Stimulated activated CD8-positive, alpha-beta memory T cell treated with anti-CD3 and anti-CD28 coated beads, Interleukin-12 subunit alpha, Interleukin-12 subunit beta, amount 100 ng/mL, for 1 hour (primary cell): ENCODE measurements at places on chromosomes 16 and 17.

GRCh38 chr16:64250866-64251265 is 871.0 kb downstream of the CDH11 start:
- no peak for DNase-seq

DNA sequence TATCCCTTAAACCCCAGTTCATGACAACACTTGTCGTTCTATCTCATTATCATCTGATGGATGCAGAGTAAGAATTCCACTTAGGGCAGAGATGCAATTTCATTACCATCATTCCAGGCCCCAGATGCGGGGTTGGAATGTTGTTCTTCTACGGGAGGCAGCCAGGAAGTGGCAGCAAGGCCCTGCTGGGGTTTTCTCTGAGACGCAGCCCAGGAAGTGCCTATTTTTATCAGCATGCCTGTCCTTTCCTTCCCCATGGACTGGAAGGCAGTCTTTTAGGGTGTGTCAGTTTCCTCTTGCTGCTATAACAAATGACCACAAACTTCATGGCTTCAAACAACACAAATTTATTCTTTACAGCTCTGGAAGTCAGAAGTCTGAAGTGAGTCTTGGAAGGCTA is 246.6 kb upstream of the DYNLRB2 start:
- DNase-seq, result no peak

- DNase-seq, result no peak
Observed at GRCh38 chr16:80092681-80093080, 448.1 kb upstream of the DYNLRB2 start.

- no peak for DNase-seq
Observed at GRCh38 chr17:45366049-45366448, 49.2 kb upstream of the MAP3K14 start.

DNA sequence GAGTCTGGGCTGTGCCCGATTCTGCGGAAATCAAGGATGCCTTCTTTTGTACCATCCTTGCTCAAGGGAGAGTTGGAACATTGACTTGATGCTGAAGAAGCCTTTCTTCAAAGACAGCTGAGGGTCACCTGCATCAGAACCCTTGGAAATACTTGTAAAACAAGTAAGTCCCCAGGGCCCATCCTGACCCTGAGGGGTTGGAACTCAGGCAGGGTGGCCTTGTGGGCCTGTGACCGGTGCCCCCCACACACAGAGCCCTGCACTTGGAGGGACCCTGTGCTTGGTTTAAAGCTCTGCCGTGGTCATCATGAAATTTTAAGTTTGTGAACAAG is 56.9 kb downstream of the WIPI1 start:
- no peak for DNase-seq

DNA sequence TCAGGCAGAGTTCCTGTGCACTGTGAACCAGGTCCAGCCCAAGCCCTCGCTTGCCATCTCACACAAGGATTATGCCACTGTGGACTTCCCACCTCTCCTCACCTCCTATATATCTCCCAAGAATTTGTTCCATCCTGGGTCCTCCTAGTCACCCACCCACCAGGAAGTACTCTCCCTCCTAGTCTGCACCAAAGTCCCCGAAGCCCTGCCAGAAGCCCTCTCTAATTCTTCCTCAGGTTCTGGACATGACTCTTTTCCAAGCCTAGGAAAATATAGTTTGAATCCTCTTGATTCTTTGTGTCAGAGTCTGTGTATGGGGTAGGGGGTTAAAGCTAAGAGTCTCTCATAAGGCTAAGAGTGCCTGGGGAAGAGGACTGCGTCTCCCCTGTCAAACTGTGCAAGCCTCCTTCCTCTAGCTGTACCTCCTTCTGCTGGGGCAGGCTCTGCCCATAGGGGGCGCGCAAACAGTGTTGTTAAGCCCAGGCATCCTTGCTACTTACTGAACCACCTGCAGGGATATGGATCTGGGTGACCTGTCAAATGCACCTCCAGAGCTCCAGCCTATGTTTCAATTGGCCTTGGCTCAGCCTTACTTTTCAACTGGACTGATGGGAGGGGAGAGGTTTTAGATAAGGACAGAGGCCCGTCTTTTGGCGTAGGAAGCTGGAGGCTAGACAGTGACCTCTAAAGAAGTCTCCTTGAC is 16.6 kb upstream of the DLX4 start:
- DNase-seq, result peak; percentile 69

- DNase-seq, result no peak
Observed at GRCh38 chr17:34447406-34447805, 84.4 kb upstream of the CCL1 start.

- no peak for DNase-seq
Observed at GRCh38 chr16:84841787-84842300, 22.1 kb downstream of the CRISPLD2 start.

DNA sequence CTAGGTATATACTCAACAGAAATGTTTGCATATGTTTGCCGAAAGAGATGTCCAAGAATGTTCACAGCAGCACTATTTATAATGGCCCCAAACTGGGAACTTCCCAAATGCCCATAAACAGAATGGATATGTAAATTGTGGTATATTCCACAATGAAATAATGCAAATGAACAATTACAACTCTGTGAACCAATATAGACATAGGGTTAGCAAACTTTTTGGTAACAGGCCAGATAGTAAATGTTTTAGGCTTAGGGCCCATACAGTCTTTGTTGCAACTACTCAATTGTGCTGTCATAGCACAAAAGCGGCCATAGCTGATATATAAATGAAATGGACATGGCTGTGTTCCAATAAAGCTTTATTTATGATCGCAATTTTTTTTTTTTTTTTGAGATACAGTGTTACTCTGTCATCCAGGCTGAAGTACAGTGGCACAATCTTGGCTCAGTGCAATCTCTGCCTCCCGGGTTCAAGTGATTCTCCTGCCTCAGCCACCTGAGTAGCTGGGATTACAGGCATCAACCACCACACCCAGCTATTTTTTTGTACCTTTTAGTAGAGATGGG is 16.5 kb downstream of the XYLT1 start:
- no peak for DNase-seq

- no peak for DNase-seq
Observed at GRCh38 chr17:20920815-20921199, 122.0 kb downstream of the USP22 start.

DNA sequence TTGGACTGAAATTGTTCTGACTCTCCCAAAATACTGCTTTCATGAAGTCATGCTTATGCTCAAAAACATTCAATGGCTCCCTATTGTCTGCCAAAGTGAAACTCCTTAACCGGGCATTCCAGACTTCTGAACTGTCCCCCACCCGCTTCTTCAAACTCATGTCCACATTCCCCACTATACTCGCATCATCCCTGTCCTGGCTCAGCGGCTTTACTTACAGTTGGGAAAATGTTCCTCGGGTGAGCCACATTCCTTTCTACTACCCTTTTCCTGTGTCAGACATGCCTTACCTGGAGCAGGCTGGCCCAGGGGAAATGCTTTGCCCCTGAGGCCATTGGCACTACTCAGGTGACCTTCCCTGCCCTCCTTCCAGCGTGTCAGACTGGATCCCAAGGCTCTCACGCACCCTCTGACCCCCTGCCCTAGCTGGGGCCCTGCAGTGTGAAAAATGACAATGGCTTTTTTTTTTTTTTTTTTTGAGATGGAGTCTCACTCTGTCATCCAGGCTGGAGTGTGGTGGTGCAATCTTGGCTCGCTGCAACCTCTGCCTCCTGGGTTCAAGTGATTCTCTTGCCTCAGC is 5.3 kb downstream of the CYGB start:
- DNase-seq, result no peak

GRCh38 chr16:15031179-15031578 is 24.7 kb downstream of the NTAN1 start:
- DNase-seq, result no peak

- DNase-seq, result no peak
Observed at GRCh38 chr16:81273223-81273950, 34.9 kb downstream of the BCO1 start.

- no peak for DNase-seq
Observed at GRCh38 chr16:63289834-63290460, 1253.7 kb upstream of the CDH8 start.

DNA sequence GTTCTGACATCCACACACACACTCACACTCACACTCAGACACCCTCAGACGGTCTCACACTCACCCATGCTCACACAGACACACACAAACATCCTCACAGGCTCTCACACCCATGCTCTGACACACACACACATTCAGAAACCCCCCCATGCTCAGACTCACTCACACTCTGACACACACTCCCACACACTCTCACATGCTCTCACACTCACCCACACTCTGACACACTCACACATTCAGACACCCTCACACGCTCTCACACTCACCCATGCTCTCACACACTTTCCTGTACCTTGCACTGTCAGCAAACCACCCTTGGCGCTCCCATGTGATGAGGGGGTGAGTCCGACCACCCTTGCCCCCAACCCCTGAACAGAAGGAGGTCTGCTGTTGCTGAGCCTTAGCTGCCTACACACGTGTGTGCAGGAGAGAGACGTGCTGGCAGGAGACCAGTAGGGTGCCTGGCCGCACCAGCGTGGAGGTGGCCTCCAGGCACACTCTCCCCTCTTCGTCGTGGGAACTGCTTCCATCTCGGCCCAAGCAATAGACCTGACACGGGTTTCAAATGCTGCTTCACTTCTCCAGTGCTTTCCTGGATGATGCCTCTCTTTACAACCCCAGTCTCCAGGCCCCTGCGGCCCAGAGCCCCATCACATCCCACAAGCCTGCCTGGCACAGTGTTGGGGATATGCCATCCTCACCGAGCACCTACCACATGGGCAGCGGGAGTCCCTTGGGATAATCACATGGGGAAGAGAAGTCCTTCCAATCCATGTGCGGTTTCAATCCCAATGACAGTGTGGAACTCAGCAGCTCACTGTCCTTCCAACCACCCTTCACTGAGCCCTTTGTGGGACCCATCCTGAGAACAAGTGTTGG is 267.8 kb upstream of the FOXF1 start:
- DNase-seq, result no peak

DNA sequence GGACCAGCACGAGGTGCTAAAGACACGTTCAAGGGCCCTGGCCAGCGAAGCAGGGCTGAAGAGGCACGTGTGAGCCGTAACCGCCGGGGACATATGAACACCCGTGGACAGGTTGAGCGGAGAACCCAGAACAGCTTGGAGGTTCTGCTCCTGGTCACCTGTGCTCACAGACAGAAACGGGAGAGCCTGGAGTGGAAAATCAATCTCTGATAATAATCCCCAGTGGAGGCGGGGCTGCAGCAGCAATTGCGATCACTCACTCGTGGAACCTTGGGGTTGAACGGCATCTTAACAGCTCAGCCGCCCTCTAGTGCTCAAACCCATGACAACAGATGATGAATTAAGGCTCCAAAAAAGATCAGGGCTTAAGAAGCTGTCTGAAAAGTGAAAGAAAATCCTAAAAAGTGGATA is 25.6 kb downstream of the WIPI1 start:
- DNase-seq, result no peak

- no peak for DNase-seq
Observed at GRCh38 chr16:3401719-3402397, 843 bp downstream of the ZNF174 start.
